Activated CD4-positive, CD25-positive, alpha-beta regulatory T cell treated with anti-CD3 and anti-CD28 coated beads, Interleukin-2, amount 50 U/mL, for 16 hours (primary cell): ENCODE measurements at places on chromosomes 2 and 18.

DNA sequence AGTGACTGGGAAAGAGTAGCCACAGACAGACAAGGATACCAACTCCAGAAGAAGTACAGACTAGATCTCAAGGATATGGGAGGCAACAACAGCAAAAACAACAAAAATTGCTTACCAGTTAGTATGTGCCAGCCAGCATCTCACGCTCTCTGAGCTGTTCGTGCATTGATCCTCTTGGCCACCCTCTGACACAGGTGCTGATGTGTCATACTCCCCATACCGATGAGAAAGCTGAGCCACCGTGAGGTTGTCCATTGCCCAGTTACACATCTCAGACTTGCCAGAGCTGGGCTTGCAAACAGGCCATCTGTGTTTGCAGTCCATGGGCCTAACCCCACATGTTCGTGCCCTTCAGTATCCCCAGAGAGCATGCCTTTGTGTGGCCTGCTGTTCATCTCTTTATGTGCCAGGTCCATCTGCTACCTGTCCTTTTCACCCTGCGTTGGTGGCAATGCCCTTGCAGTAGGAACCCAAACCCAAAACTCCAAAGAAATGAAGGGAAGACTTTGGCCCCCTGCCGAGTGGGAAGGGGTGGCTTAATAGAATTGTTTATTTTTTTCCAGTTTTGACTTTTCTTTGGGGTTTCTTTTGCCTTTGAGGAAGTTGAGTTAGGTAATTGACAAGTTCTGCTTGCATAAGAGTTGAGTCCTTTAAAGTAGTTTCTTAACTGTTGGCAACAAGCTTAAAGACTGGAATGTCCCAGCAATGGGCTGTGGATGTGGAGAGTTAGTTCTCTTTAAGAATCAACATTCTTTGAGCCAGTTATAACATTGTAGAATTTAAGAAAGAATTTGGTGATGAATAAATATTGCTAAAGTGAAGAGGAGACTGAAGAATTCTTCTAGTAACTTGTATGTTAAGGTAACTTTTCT, 46.7 kb downstream of the LYPD6B start:
- DNase-seq: no peak

DNA sequence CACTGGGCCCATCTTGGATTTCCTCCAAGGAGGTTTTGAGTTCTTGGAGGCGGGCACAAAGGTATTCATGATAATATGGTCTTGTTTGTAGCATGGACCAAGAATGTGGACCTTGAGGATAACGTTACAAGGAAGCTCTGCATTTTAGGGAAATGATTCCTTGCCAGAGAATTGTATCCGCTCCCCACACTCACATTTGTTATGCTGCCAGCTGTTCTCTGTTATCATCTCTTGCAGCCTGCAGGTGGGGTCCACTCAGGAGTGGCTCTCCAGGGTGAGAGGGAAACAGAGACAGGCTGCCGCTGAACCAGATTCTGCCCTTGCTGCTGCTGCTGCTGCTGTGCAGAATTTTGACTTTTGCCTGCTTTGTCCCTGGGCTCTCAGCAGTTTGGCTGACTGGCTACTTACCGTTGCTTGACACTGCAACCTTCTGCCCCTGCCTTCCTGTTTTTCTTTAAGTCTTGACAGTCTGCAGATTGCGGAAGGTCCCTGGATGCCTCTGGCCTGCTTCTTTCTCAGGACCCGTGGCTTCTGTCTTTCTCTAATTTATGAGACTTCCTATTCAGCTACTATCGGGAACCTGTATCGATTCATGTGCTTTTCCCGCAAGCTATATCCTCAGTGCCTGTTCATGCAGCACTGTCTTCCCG, 122.3 kb upstream of the DOCK10 start:
- DNase-seq: no peak

DNA sequence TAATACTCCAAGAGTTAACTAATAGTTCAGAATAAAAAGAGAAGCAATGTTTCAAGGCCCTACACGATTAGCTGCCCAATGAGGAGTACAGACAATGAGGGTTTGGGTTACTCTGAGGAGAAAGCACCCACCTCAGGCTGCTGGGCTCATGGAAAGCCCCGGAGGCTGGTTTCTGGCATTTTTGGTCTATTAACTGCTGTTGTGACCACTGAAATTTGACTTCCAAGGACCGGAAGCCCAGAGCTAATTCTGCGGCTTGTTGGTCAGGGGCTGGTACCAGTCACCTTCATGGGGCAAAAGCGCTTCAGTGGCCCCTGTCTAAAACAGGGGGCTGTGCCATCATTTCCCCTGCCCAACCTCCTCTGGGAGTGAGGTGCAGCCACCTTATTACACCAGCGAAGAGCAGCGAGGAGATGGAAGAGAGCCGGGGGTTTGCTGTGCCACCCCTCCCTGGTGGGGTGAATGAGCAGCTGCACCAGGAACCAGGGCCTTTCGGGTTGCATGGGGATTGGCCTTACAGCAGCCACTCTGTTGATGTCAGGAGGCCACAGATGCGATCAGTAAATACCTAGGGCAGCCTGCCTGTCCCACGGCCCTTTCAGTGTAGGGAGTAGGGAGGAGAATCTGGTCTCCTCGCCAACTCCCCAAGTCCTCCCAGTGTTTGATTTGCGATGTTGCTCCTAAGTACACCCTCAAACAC, 131.3 kb downstream of the CELF4 start:
- DNase-seq: no peak

GRCh38 chr2:225319872-225320271, 79.6 kb upstream of the NYAP2 start:
- DNase-seq: no peak

DNA sequence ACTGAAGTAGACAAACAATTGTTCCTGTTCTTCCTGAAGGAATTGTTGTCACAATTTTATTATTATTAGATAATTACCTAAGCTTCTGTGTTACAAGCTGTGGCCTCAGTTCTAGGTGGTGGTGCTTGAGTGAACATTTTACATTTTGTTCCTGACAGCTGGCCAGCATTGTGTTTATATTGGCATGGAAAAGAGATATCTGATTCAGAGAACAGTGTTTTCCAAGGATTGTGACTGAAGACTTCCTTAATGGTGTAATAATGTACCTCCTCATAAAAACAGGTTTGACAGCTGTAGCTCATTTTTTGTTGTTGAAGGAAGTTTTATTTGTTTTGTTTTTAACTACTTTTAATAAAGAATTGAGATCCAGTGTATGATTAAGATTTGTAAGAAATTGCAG, 95.2 kb downstream of the EPB41L5 start:
- DNase-seq: no peak

DNA sequence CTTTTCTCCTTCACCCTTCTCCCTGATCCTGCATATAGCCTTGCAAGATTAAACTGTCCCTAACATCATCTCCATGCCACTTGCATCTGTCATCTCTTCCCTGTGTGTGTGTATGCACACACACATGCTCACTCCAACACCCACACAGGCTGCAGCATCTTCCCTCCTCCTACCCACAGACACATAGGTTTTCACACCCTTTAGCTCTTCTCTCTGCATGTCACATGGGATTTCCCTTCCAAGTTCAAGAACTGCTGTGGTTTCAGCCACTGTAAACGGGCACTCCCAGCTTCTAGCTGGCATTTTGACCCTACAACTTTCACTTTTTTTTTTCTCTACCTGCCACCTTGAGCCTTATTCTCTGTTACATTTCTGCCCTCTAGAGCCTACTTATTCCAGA, 6.4 kb downstream of the CELF4 start:
- no peak for DNase-seq

GRCh38 chr18:493986-494983, 6.2 kb downstream of the COLEC12 start:
- no peak for DNase-seq

GRCh38 chr18:21105936-21106335, 5.7 kb downstream of the ROCK1 start:
- DNase-seq: no peak

GRCh38 chr18:62339106-62339988, 14.2 kb downstream of the TNFRSF11A start:
- no peak for DNase-seq

GRCh38 chr2:211673133-211673905, 865.3 kb downstream of the ERBB4 start:
- DNase-seq: no peak

- DNase-seq: no peak
Measured at GRCh38 chr2:8794923-8795825, 42.2 kb downstream of the KIDINS220 start.

DNA sequence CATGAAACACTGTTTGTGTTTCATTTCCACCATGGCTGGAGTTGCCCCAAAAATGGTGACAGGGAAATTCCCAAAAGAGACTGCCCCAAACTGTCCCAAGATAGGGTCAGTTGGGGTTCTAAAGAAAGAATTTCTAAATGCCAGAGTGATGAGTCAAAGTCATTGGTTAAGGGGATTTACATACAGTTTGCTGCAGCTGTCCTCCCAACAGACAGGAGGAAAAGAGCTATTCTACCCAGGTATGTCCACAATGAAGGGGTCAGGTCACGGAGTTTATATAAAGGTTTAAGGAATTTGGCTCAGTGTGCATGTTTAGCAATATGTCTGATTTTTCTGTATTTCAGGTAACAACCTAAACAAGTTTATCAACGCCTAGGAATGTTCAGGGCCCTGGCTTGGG, 344.1 kb downstream of the TDRD15 start:
- DNase-seq: no peak

DNA sequence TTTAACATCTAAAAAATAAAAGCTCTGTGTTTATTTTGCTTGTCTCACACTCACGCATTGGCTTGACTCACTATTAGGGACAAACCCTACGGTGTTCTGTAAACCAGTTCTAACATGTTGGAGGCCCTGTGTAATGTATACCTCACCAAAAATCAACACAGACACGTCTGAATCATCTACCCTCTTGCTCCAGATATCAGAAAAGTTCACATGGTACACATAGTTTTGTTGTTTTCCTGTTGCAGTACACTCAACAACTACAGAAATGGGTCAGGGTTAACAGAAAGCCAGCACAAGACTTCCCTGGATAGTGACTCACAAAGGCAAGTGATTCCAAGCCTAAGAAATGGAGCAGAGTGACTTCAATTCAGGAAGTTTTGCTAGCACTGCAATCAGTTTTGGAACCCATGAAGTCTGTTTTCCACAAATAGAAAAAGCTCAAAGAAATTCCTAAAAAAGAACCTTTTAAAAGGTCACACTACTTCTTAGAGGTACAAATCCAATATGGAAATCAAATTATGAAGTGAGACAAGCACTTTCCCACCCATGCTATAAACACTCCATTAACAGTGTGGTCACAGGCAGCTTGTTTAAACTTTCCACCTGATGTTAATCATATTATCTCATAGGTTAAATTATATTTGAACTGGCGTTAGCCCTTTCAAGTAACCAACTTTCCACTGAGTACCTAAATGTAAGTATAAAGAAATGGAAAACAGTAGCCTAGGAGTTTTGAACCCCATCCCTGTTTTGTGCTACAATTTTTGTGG, 87.4 kb downstream of the GAREM1 start:
- no peak for DNase-seq

- DNase-seq: no peak
Measured at GRCh38 chr2:239768907-239769553, 256.1 kb downstream of the NDUFA10 start.

DNA sequence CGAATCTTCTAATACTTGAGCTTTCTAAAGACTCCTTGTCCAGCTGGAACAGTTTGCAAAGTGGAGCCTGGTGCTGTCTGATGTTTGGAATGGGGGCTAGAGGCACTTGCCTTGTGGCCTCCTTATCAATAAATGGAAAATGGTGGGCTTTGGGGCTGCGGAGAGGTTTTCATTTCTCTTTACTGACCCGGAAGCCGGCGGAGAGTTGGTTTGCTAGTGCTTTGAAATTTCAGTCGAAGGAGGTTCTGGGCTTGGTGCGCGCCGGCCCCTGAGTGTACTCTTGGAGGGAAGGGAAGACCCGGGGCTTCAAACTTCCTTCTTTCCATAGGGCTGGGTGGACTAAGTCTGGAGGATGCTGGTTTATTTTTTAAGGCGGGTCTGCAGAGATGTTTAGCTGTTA, 714 bp downstream of the RPIA start:
- no peak for DNase-seq

DNA sequence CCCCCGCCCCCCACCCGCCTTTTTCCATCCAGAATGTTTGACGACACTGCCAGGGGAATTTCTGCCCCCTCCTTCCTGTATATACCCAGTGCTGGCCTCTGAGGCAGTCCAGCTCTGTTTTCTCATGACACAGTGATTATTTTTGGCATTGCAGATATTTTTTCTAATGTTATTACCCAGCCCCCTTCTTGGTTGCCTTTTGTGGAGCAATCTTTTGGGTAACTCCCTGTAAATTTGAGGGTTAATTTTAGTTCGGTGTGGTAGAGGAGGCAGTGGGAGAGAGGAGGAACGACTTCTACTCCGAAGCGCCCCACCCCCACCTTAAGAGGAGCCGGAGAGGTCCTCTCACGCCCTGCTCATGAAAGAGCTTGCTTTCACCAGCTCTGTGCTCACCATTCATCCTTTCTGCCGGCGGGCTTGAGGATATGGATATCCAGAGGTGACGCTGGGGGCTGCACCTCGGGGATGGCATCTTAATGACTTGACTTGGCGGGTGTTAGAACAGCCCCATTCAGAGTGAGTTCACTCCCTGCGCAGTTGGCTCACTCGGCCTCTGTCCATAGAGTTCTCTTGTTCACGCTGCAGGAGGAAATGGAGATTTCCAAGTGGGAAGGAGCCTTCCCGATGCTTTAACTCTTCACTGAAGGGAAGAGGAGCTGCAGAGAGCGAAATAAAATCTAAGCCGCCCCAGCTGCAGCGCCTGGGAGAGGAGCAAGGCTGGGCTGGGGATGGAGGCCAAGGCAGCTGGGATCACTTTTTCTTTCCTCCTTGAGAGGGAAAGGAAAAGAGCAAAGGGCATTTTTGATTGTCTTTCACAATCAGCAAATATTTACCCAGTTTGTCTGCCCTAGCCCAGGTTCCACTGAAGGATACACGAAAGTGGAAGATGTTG, 38.4 kb downstream of the EPAS1 start:
- DNase-seq: no peak

GRCh38 chr2:148046802-148047201, 25.9 kb downstream of the MBD5 start:
- no peak for DNase-seq
